ENCODE measurements at places on chromosomes 13 and 19.

DNA sequence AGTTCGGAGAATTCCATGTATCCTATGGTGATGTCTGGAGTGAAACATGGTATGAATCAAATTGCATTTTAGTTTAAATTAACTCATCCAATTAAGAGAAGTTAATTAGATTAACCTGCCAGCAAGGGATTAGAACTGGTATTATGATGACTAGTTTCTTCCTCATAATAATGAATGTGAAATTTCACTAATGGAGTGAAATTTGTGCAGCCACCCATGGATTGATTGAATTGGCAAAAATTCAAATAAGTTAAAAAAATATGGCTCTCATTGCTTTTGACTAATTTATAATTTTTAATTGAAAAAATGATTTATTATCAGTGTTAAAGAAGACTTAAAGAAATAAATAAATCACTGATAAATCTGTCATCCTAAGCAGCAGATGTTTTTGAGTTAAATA is 232.0 kb downstream of the KCNRG start:
- no peak for DNase-seq

GRCh38 chr13:95954266-95954665 is 98.9 kb downstream of the UGGT2 start:
- no peak for DNase-seq

- DNase-seq, result no peak
Measured at GRCh38 chr13:101283782-101284181, 132.5 kb downstream of the NALCN start.

DNA sequence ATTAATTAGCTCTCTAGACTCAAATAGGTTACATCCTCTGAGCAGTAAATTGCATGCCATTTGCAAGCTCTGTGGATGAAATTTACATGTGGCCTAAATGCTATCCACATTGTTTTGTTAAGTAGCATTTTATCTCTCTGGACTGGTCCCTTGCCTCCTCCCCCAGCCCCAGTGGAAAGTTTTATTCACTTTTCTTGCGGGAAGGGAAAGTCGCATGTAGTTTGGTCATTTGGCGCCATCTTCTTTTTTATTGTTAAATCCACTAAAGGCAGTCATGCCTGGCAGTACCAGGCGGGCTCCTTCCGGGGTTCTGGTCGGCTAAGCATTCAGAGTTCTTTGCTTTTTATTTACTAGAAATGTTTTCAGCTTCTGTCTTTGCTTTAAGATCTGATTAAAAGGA is 188.7 kb downstream of the TM9SF2 start:
- DNase-seq, result no peak

DNA sequence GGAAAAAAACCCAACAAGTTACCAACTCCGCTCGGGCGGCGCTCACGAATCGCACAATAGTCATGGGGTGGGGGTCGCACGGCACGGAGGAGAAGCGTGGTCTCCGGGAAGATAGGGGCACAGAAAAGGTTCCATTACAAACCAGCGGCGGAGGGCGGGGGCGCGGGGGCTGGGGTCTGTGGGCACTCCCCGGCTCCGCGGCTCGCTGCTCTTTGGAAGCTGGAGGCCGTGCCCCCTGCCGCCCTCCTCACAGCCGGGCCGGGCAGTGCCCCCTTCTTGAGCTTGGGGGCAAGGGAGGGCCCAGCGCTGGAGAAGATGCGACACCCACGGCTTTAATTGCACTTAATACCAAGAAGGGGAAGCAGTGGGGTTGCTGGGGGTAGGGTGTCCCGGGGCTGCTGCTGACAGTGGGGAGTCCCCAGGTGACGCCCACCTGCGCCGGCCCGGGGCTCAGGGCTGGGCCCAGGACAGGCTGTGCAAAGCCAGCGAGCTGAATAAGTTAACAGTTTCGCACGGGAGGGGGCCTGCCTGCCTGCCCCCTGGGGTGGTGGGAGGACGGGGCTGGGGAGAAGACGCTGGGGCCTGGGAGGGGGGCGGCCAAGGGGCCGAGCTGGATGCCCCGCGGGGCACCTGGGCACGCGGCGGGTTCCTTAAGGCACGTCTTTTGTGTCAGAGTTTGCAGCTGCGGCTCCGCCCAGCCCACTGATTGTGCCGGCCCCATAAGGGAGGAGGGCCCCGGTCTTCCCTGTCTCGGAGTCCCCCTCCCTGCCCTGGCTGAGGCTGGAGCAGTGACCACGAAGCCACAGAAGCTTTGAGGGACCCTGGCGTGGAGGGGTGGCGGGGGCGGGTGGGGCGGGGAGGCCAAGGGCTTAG is 9.8 kb downstream of the DCAF15 start:
- DNase-seq, result no peak

GRCh38 chr13:23330356-23330755 is 103.1 kb downstream of the SACS start:
- DNase-seq, result no peak

DNA sequence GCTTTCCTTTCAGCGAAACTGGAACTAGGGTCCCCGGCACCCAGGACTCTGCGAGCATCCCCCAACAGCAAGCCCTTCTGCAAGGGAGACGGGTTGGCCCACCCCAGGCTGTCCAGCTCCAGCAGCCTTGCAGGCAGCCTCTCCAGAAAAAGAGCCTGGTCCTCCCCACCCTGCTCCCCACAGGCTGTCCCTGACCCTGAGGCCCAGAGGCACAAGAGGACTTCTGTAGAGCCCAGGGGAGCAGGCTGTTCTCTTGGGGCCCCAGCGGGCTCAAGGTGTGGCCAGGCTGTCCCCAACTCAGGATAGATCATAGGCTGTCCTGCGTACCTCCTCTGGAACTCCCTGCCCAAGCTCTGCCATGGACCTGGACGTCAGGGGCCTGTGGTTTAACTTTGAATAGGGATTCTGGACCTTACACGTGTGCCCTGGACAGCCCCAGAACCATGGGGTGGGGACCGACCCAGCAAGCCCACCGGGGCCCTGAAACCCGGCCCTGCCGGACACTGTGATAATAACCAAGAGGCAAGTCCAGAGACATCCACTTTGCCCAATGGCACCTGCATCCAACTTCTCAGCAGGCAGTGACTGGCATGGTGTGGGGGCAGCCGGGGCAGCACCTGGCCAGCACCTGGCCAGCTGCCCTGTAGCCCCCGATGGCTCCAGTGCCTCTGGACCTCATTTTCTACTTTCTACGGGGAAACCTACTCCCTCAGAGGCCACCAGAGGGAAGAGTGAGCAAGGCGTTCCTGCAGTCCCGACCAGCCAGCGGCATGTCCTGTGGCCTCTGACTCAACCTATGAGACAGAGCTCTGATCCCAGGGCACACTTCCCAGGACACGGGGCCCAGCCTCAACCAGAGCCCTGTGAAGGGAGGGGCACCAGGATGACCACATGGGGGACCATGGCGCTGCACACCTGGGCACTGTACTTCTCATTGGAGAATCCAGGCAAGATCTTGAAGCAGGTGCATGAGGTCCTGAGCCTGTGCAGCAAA is 50.9 kb upstream of the TPM4 start:
- DNase-seq, result no peak

DNA sequence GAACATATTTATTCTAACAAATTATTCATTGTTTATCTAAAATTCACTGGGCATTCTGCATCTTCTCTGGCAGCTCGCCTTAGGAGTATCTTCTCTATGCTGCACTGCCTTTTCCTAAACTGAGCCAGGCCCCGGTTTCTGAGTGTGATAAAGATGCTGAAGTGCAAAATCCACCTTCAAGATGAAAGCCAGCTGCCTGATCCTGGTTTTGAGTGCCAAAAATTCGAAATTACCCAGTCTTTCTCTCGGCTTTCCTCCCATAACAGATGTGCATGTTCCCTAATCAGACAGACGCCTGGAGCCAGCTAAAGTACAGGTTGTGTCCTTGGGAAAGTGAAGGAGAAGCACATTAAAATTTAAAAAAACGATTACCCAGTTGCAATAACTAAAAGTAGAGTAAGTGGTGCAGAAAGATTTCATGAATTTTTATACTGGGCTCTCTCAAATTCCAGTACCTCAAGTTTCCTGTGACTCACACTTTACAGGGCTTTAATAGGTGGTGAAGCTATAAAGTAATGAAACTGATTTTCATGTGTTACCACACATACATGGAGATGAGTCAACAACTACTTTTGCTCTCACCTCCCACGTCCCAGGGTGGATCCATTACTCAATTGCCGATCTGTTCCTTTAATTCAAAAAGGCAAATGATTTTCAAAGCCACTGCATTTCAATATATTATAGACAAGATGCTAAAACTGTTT is 65.0 kb upstream of the GTF2F2 start:
- DNase-seq, result peak; percentile 60

- DNase-seq, result no peak
Measured at GRCh38 chr19:55635856-55636440, 4.9 kb upstream of the ZNF580 start.

DNA sequence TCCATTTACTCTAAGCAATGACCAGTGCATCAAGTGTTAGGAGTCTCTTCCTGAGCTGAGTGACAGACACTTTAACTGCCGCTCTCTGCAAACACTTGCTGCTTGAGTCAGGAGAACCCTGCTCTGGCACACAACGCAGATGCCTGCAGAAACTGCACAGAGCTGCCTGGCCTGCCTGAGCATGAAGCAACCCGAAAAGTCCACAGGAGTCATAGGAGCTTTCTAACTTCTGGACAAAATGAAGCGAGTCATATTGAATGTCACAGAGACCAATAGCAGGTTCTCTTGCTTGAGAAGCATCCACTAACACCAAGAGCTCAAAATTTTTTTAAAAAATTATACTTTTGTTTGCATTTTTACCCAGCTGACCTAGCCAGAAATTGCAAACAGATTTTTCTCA is 232.4 kb downstream of the LHFPL6 start:
- DNase-seq, result no peak

DNA sequence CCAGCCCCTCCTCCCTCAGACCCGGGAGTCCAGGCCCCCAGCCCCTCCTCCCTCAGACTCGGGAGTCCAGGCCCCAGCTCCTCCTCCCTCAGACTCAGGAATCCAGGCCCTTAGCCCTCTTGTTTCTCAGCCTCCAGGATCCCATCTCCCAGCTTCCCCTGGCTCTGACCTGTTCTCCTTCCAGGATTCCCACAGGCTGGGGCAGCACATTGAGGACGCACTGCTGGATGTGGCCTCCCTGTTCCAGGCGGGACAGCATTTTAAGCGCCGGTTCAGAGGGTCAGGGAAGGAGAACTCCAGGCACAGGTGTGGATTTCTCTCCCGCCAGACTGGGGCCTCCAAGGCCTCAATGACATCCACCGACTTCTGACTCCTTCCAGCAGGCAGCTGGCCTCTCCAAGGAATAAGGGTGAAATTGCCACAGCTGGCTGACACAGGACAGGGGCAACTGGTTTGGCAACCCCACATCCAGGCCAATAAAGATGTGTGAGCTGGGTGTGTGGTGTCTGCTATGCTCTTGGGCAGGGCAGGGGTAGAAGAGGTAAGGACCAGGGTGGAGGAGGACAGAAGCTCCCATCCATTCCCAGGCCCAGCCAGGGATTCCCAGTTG is 22.4 kb downstream of the CPT1C start:
- no peak for DNase-seq

DNA sequence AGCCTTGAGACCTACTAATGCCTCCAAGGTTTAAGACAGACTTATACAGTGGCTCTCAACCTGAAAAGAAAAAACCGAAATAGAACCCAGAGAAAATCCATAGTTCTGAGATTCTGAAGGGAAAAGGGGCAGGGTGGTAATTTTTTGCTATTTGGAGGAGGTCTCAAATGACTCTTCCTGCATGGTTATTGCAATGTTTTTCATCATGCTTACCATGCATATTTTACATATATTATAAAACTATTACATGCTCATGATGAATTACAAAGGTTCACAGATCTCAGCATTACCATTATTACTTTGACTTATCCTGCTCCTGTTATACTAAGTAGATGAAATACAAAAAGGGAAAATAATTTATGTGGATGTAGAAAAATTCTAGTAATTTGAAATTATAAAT is 47.6 kb downstream of the N4BP2L2 start:
- no peak for DNase-seq

DNA sequence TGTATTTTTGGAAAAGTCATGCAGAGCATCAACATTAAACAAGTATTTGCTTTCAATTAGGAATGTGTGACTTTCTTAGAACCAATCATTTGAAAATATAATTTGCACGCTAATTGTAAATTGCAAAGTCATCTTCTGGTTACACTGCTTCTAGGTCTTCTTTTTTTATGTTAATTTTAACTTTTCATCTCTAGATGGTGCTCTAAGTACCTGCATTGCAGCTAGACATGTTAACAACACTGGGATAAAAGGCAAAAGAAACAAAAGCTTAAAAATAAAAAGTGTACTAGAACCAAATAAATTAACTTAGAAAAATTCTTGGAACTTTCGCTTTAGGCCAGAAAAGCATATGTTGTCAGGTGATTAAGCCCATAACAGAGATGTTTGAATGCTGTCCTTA is 2758.2 kb downstream of the PCDH9 start:
- DNase-seq, result no peak

GRCh38 chr13:53782488-53782961 is 753.9 kb downstream of the OLFM4 start:
- DNase-seq, result no peak

GRCh38 chr19:40756502-40757110 is 5.6 kb downstream of the SNRPA start:
- peak; percentile 63 for DNase-seq

- no peak for DNase-seq
Measured at GRCh38 chr13:109058087-109058486, 428.7 kb downstream of the MYO16 start.

GRCh38 chr13:40231751-40232150 is 434.7 kb downstream of the FOXO1 start:
- DNase-seq, result no peak

DNA sequence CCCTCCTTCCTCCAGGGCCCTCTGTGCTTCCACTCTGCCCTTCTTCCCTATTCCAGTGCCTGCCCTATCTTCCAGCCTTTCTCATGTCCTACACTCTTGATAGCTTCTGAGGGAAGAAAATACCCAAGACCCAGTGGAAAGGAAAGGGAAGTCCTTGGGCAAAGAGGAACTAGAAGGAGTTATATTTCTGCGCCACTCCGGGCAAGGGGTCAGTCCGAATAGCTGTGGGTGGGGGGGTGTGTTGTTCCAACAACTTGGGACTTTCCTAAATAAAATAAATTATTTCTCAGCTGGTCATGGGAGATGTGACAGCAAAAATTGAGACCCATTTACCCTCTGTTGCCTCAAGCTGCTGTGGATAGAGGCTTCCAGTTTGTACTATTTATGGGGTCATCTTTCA is 23.2 kb downstream of the CABP5 start:
- DNase-seq, result no peak

- DNase-seq, result no peak
Measured at GRCh38 chr19:6373813-6374108, 1.2 kb downstream of the ALKBH7 start.

DNA sequence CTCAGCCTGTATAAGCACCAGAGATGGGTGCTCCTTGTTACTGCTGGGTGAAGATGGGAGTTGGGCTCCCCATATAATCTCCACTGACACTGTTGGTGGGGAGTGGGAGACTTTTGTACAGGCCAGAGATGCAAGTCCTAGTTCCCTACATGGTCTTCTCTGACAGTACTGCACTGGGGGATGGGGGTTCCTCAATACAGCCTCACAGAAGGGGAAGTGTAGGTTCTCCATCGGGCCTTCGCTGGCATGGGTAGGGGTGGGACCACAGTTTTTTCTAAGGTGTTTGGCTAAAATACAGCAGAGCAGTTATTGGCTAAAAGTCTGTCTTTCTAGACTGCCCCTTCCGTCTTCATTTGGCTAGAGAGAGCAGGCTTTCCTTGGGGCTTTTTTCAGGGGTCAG is 167.2 kb upstream of the SERP2 start:
- DNase-seq, result no peak

GRCh38 chr13:106129273-106129672 is 406.2 kb downstream of the EFNB2 start:
- DNase-seq, result no peak

Data from activated CD8-positive, alpha-beta memory T cell treated with anti-CD3 and anti-CD28 coated beads, Interleukin-2, amount 10 ng/mL, durations not matched to agents 7 days and 5 days (primary cell).